Activated CD4-positive, alpha-beta T cell treated with anti-CD3 and anti-CD28 coated beads, Interleukin-2, amount 50 U/mL, for 1 hour (primary cell): ENCODE measurements at places on chromosomes 6 and 20.

- DNase-seq: no peak
These were observed 54.6 kb downstream of the FARS2 start for GRCh38 chr6:5315881-5316280.

- DNase-seq: no peak
These were observed at the start of gene CRISP2 for GRCh38 chr6:49713346-49713745. Gene CRISP2 (minus strand): TSS chr6:49713543. CDS start chr6:49709196, 4,347 bp downstream.

GRCh38 chr6:134258849-134259306, 59.0 kb downstream of the SGK1 start:
- DNase-seq: no peak

GRCh38 chr6:125808591-125808990, 17.8 kb downstream of the NCOA7 start:
- no peak for DNase-seq

- DNase-seq: peak; percentile 75
These were observed at the start of gene DNPH1 for GRCh38 chr6:43228951-43229802. Gene DNPH1 (minus strand): TSS chr6:43229481. CDS start chr6:43229456, 25 bp downstream.

GRCh38 chr20:50089787-50090177, 23.2 kb downstream of the UBE2V1 start:
- DNase-seq: no peak

- DNase-seq: no peak
These were observed 92.9 kb downstream of the NFATC2 start for GRCh38 chr20:51449498-51450220.

DNA sequence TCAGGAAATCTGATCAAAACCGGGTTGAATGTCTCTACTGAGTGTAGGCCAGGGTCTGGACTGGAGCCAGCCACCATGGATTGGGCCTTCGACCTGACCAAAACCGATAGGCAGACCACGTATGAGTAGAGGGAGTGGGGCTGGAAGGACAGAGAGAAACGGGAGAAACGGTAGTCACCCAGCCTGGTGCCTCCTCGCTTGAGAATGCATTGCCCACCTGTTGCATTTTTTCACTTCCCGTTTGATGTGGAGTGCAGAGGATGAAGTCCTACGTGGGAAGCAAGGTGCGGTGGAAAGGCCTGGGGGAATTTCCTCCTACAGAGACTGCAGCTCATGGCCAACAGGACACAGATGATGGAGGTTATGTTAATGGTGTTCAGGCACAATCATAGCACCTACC, 53.9 kb upstream of the ECI2 start:
- no peak for DNase-seq

GRCh38 chr6:15659181-15659580, 3.6 kb downstream of the DTNBP1 start:
- DNase-seq: no peak

DNA sequence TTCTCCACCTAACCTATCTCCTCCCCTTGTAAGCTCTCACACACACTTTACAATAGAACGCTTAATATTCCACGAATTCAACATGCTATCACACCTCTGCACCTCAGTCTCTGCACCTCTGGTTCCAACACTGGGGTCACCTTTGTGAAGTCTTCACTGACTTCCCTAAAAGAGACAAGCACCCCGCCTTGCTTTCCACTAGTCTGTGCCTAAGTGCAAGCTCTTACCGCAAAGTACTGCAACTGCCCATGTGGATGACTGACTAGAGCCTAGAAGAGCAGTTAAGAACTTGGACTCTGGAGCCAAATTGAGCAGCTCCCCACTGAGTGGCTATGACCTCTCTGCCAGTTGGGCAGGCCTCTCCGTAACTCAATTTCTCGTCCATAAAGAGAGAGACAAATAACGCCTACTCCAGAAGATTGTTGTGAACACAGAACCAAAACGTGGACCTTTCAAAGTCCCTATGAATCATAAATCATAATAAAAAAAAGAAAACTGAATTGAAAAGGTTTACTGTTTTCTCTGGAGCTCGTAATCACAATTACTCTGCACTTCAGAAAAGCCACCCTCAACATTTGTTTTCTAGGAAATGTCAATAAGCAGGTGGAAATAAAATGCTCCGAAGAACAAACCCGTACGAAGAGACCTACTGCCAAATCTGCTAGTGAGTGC, 1.2 kb downstream of the IFNGR1 start:
- DNase-seq: no peak

GRCh38 chr20:63314566-63315239, 21.7 kb downstream of the COL20A1 start:
- DNase-seq: no peak

DNA sequence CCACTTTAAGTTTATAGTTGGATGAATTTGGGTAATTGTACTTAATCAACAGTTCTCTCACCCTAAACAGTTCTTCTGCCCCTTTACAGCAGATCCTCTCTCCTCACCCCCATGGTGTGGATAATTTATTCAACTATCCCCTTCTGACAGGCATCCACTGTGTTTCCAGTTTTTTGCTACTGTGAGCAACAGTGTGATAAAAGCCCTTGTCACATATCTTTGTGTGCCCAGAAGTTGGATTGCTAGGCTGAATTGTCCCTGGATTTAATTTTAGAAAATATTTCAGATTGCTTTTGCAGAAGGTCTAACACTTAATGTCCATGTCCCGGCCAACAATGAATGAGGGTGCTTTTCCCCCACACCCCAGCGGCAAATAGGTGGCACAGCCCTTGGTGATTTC, 30.5 kb upstream of the SCUBE3 start:
- no peak for DNase-seq

- DNase-seq: no peak
These were observed 54.9 kb upstream of the FRMD1 start for GRCh38 chr6:168133687-168134559.

GRCh38 chr6:168450917-168451316, 9.9 kb downstream of the SMOC2 start:
- no peak for DNase-seq

DNA sequence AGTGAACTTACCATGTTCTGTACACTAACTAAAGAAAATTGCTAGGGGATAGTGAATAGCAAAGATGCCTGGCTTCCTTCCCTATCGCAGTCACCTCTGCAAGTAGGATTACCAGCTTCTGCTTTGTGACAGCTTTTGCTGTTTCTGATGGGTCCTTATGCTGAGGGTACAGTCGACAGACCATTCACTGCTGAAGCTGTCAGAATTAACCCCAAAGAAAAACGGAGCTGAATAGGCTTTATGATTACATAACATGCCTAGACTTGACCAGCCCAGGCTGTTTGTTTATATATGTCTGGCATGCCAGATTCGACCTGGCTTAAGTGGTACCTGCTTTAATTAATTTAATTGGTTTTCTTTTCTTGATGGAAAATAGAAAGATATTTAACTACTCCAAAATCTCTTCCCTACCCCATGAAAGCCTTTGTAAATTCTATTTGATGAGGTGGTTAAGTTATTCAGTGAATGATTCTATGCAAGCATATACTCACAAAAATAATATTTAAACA, 21.7 kb upstream of the PRELID3B start:
- no peak for DNase-seq

GRCh38 chr20:22425344-22426295, 158.8 kb downstream of the FOXA2 start:
- no peak for DNase-seq

DNA sequence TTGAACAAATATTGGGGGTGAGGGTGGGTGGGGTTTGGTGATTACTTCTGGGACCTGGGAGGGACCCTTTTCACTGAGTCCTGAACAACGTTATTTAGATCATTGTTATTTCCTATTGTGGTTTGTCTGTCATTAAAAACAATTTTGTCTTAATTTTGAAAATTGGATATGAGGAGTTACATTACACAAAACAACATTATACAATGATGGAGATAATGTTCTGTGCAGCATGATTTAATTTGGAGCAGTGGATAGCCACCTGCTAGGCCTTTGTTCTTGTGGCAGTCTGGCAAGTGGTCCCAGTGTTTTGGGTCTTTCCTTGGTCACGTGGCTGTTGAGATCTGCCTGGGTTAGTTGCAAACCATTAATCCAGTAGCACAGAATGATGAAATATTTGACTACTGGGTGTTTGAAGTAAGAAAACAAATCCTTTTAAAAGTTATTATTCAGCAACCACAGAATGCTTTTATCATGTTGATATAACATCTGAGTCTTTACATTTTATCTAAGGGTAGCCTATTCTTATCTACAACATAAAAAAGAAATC, 172.8 kb downstream of the CDKAL1 start:
- no peak for DNase-seq

GRCh38 chr6:144736763-144737162, 451.6 kb downstream of the UTRN start:
- DNase-seq: no peak

DNA sequence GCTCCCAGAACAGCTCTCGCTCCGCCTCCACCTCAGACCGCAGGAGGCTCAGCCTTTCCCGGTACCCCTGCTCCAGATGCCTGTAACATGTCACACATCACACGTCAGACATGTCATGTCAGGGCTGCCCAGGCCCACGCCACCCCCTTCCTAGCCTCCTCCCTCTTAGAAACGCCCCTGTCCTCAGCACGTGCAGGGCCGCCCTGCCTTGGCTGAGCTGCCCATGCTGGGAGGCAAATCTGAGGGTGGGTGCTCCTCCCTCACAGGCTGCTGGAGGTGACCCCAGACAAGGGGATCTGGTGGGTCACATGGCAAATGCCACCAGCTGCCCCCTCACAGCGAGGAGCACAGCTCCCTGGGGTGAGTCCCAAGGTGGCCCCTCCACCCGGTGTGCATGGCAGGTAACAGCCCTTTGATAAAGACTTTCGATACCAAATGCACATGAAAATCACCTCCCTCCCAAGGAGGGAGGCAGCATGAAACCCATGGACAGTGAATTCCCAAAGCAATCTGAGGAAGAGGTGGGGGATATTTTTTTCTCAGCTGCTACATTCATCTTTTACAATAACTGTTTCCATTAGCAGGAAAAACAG, 84.1 kb downstream of the GINS1 start:
- DNase-seq: no peak

- DNase-seq: no peak
These were observed 41.9 kb downstream of the ZFAND3 start for GRCh38 chr6:37861452-37861851.

GRCh38 chr20:47043086-47043485, 148.4 kb downstream of the EYA2 start:
- no peak for DNase-seq

DNA sequence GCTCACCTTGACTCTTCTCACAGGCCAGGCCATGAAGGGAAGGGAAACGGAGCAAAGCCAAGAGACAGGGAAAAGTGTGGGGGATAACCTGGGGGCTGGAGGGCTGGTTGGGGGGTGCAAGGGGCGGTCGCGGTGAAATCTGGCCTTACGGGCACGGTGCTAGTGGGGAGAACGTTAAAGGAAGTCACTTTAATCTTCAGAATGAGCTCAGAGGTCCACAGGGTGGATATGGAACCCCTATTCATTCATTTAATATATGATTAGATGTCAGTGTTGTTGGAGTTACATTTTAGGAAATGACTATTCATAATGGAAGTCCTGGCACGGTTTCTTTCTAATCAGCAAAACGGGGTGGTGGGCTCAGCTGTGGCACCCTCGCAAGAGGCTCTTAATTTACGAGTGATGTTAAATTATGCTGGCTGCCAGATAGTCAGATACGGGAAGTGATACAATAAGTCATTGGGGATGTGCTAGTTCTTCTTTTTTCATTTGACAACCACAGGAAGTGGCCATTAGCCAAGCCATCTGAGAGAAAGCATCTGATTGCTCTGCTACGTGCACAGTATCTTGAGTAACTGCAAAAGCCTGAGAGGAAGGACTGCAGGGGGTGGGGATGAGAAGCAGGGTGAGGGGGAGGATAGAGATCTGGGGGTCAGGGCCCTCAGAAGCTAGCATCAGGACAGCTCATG, 253.0 kb downstream of the QKI start:
- no peak for DNase-seq

GRCh38 chr6:99458319-99458718, 33.2 kb upstream of the PNISR start:
- DNase-seq: no peak

GRCh38 chr20:43938932-43939761, 24.5 kb downstream of the TOX2 start:
- no peak for DNase-seq

DNA sequence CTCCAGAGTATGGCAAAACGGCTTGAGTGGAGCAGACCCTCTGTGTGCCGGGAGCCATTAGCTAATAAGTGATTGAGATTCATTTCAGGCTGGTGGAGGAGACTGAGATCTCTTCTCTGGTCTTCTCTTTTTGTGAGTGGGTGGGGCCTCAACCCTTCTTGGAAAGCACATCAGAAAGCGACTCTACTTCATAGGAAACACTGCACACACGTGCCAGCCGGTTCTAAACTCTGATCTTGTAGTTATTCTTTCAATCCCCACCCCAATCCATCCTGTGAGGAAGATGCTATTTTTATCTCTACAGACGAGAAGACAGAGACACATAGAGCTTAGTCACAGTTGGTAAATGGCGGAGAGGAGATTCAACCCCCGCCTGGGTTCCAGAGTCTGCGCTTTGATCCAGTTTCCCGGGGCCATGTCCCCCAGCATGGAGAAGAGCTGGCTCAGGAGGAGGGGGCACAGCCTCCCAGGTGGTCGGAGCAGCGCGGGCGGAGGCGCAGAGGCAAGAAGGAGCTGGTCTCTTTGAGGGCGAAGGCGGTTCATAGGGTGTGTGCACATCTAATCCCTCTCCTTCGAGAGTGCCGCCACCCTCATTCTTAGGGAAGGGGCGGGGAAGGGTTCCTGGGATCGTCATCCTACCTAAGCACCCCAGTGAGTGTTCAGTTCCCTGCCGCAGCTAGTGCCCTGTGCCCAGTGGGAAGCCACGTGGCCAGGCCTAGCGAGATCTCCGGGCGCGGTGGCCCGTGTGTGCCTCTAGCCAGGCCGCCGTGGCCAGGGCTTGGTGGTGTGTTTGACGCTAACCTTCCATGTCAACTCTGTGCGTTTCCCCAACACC, 49.0 kb upstream of the TAGAP start:
- no peak for DNase-seq

GRCh38 chr6:1200081-1200408, 111.9 kb upstream of the FOXQ1 start:
- no peak for DNase-seq

DNA sequence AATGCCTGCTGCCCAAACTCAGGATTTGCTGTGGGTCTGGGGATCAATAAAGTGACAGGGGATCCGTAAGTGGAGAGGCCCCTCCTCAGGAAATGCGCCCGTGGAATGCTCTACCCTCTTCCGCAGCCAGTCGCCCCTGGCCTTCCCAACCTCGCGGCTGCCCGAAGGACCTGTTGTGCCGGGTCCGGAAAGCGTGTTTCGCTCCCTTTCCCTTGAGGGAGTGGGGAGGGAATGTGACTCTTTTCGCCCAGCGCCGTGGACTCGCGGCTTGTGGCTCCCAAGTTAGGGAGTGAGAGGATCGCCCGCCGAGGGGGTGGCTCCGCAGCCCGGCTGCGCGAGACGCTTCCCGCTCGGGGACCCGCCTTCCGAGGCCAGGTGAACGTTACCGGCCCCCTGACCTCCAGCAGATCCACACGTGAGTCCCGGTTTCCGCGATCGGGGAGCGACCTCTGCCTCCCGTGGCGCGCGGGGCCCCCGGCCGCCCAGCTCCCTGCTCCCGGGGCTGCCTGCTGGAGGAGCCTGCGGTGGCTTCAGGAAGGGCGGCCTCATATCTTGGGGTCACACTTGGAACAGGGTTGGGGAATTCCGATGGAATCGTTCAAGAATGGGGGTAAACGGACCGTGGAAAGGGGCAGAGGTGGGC, 666 bp downstream of the TPD52L1 start:
- DNase-seq: no peak

GRCh38 chr6:81148751-81149150, 603.7 kb downstream of the TENT5A start:
- no peak for DNase-seq

GRCh38 chr6:43943099-43943766, 173.2 kb downstream of the VEGFA start:
- DNase-seq: no peak

GRCh38 chr6:131792091-131792496, 15.7 kb upstream of the ENPP1 start:
- no peak for DNase-seq
